ENCODE measurements at places on chromosomes 12 and 14.

DNA sequence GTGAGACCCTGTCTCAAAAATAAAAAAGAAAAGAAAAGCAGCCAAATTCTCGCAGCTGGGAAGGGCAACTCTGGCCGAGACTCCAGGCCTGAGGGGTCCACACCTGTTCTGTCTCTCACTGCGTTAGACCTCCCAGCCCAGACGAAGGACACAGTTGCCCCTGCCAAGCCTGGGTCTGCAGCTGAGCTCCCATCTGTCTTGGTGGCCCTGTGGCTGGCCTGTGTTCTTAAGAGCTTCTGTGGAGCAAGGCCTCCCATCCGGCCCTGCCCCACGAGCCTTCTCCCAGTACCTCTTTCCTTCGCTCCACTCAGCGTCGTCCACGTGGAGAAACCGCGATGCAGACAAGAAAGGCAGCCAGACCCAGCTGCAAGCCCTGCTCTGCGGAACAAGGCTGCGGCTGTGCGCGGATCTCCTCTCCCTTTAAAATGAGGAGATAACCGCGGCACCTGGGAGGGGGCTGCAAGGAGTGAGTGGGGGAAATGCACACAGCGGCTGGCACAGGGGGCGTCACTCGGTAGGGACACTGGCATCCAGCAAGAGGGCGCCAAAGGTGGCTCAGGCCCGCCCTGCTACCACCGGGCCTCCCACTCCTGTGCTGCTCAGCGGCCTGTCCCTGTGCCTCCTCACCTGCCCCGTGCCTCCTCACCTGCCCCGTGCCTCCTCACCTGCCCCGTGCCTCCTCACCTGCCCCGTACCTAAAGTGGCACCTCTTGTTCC lies 42.4 kb downstream of the LRRC74A start:
- no peak for DNase-seq

- DNase-seq, result no peak
Observed at GRCh38 chr14:89794096-89794495, 160.4 kb downstream of the EFCAB11 start.

DNA sequence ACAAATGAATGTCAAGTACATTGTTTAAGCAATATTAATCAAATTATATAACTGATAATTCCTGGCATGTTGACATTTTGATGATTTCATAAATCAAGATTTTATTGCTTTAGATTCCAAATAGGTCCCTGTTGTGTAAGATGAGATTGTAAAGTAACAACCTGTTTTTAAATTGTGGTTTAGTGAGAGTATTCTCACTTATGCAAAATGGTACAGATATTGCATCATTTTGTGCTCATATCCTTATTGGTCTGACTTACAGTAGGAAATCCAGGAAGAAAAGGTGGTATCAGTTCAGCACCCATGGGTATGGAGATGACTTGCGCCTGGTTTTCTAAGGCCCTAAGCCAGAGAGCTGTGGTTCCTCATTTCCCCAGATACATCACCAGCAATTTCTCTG lies 165.5 kb downstream of the KIF21A start:
- no peak for DNase-seq

GRCh38 chr12:103817791-103818190 lies 23.2 kb downstream of the NT5DC3 start:
- DNase-seq, result no peak

- DNase-seq, result no peak
Observed at GRCh38 chr12:107704041-107704440, 18.4 kb downstream of the PWP1 start.

DNA sequence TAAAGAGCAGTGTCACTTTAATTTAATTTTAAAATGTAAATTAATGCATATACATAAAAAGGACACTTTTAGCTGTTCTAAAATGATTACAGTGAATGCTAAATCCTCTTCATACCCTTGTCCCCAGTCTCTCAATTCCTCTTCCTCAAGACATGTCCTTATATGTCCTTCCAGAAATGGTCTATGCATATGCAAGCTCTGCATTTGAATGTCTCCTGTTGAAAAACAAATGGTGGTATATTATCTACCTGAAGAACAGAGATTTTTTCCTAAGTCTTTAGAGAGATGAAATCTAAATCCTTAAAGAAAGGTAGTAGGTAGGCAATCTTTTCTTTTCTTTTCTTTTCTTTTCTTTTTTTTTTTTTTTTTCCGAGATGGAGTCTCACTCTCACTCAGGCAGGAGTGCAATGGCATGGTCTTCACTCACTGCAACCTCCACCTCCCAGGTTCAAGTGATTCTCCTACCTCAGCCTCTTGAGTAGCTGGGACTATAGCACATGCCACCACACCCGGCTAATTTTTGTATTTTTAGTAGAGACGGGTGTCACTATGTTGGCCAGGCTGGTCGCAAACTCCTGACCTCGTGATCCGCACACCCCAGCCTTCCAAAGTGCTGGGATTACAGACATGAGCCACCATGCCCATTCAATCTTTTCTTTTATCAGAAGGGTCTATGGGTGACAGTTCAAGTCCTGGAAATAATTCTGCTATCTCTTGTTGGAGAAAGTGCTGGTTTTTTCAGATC lies 180.5 kb downstream of the PRKCH start:
- DNase-seq, result no peak

- DNase-seq, result no peak
Observed at GRCh38 chr12:123934016-123934620, 38.5 kb downstream of the CCDC92 start.

DNA sequence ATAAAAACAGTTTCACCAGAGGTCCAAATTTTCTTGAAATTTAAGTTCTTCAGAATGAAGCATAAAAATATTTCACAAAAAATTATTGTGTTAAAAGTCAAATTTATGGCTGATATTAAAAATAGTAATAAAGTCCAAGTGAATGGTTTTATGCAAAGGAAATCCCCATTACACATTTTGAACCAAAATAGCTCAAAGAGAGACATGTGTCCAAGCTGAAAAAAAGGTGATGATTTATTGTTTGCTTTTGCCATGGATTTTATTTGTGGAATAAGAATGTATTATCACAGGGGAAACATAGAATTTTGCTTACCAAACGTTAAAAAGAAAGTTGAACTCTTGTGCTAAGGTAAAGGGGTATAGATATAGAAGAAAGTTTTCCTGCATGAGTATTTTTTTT lies 4.6 kb downstream of the FOXG1 start:
- no peak for DNase-seq

DNA sequence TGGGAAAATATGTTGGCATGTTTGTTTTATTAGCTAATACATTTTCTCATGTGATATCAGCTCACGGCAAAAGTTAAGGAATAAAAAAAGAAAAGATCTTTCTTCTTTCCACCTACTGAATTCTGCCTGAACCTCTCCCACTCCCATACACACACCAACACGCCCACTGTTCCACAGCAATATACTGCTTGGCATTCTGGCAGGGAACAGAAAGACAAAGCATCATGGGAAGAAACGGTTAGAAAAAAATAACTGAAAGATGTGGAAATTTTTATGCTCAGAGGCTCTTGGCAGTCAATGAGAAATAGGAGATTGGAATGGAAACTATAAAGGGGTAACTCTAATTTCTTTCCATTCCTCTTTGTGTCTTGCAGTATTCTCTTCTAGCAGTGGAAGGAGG lies 268.5 kb downstream of the FOXG1 start:
- no peak for DNase-seq

DNA sequence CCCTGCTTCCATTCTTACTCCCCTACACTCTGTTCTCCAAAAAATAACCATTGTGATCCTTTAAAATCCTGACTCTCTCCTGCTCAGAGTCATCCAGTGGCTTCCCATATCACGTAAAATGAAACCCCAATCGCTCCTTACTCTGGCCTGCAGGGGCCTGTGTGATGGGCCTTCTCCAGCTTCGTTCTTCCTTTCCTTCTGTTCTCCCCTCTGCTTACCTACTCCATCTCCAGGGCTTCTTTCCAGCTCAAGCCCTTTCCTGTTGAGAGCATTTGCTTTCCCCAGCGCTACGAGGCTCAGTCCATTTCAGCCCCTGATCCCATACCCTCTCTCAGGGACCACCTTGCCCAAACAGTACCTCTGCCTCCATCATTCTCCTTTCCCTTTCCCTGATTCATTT lies 144.4 kb upstream of the ARHGAP5 start:
- DNase-seq, result no peak

DNA sequence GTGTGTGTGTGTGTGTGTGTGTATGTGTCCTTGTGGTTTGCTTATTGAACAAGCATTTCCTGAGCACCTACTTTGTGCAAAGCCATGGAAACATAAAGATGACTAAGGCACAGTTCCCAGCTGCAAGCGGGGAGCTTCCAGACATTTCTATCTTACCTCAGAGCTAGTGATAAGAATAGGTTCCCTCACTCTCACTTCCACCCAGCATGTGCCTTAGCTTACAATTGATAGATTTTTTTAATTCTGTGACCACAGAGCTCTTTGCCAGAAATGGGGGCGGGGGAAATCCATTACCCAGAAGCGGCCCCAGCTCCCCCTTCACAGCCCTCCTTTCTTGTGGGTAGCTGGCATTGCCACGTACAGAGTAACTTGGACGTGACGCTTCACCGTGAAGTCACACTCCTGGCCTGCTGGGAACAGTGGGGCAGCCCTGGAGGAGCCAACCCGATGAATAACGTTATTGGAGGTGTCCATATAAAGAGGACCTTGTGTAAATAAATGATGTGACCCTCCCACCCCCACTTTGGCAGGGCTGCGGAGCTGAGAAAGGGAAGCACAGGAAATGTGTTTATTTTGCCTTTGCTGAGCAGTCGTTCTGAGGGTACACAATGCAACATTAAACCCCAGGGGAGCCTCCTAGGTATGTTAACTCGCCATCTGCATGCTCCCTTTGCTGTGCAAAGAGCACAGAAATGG lies 238.9 kb downstream of the CHST11 start:
- no peak for DNase-seq

- no peak for DNase-seq
Observed at GRCh38 chr12:100610666-100611430, 37.4 kb downstream of the GAS2L3 start.

DNA sequence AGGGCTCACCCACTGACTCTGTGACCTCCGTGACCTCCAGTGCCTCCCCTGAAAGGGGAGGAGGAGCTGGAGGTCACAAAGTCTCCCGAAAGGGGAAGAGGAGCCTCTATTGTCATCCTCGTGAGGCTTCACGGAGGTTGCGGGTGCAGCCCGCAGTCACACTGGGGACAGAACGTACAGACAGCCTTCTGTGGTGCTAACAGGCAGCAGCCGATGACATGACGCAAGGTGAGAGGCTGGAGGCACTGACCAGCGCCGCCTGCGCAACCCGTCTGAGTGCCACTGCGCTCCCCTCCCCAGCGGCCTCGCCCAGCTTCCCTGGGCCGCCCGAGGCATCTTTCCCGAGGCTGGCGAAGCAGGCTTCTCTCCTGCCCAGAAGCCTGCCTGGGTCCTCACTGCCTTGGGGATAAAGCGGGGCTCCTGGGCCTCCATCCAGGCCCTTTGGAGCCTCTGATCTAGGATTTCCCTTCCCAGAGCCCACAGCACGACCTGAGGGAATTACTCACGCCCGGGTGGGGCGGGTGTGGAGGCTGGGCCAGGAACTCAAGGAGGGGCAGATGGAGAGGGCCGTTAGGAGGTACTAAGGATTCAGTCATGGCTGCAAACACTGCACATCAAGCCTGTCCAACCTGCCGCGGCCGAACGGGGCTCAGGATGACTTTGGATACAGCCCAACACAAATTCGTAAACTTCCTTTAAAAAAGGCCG lies 12.3 kb upstream of the LBHD2 start:
- DNase-seq, result peak; percentile 79

- no peak for DNase-seq
Observed at GRCh38 chr12:23543767-23544166, 405.7 kb downstream of the SOX5 start.

DNA sequence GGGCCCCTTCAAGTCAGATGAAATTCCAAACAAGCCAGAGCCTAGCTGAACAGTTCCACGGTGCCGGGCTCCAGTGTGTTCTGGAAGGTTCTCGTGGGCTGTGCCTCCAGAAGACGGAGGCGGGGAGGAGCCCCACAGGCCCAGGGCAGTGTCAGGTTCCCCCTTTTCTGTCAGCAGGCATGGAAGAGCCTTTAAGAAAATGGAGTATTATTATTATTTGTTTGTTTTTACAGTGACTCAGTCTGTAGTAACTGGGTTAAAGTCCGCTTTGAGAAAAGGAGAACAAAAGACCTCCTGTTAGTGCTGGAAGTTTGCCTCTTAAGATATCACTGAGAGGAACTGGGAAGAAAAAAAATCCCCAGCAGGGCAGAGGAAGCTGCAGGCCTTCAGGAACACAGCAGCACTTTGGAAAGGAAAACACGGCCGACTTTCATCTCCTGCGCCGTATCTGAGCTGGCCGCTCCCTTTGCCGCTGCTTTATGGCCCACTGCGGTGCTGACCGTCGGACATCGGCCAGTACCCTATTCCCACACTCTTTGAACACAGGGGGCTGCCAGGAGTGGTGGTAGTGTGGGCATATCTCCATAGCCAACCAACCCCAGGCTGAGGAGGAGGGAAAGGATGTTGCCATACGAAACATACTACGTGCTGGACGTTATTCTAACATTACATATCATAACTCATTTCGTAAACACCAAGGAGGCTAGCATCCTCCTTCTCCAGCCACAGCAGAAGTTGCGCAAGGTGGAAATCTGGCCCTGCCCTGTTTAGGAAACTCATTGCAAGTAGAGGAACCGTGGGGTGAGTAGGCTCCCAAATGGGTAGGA lies 194.0 kb downstream of the ZFP36L1 start:
- DNase-seq, result no peak

DNA sequence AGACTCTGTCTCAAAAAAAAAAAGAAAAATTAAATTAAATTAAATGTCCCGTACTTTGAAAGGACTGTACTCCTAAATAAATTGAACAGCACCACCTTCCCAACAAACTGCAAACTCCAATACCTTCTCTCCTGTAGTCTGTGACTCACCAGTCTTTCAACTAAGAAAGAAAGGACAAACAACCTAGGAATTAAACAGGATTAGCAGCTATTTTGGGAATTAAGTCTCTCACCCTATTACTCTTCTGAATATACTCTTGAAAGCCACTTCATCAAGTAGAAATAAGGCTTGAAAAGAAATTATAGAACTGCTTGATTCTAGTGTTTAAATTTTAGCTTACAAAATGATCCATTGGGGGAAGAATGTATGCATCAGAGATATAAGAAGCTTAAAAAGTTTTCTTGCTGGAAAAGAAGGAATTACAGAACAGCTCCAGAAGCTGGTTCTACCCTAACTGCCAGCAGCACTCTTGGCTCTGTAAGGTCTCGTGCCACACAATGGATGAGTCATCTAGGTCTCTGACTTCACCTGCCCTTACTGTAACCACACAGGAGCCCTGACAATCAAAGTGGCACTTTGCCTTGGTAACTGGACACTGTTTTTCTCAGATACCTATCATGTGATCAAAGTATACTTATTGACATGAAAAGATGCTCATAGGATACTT lies 57.0 kb upstream of the CERS5 start:
- DNase-seq, result peak; percentile 63

GRCh38 chr12:93916402-93916801 lies 232.0 kb upstream of the PLXNC1 start:
- DNase-seq, result no peak

GRCh38 chr14:53692451-53692850 lies 264.2 kb downstream of the BMP4 start:
- no peak for DNase-seq

GRCh38 chr14:55667801-55668200 lies 87.8 kb downstream of the KTN1 start:
- DNase-seq, result no peak

All from ACHN (cell line).